ENCODE measurements at places on chromosomes 5 and 9. TPM values are rescaled to one million over a fixed set of nuclear protein-coding genes. Genes with fewer than 3 reads are reported as not detected.

Gene NR6A1
- total RNA-seq = 206 TPM

Gene PCA3
- not detected for total RNA-seq

Gene PCDHB9
- 3.2 TPM for total RNA-seq

Gene GTF2H2
- 46.2 TPM for total RNA-seq

DNA sequence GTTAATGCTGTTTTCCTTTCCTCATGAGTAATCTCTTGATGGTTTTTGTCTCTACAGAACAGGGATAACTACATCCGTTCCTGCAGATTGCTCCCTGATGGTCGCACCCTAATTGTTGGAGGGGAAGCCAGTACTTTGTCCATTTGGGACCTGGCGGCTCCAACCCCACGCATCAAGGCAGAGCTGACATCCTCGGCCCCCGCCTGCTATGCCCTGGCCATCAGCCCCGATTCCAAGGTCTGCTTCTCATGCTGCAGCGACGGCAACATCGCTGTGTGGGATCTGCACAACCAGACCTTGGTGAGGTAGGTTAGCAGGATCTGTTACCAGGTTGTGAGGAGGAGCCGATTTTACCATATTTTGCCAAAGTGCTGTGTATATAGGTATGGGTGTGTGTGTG lies 148.2 kb downstream of the TLE4 start:
- H3K4me3 ChIP-seq = no peak overlapping the region
- no peaks in the 10 kb centered on the region for H3K4me1 ChIP-seq
- no peak overlapping the region for H3K27ac ChIP-seq
- no peak for DNase-seq
- peaks cover 47% of the 10 kb centered on the region for H3K36me3 ChIP-seq
- no peaks in the 10 kb centered on the region for H3K27me3 ChIP-seq

DNA sequence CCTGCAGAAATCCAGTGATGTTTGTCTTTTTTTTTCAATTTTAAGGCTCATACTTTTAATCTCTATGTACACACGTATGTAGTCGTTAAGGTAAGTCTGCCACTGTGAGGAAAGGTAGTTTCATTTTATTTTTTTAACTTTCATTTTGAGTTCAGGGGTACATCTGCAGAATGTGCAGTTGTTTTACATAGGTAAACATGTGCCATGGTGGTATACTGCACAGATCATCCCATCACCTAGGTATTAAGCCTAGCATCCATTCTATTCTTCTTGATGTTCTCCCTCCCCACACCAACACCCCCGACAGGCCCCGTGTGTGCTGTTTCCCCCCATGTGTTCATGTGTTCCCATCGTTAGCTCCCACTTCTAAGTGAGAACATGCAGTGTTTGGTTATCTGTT lies 19.7 kb downstream of the MUSK start:
- H3K27ac ChIP-seq = no peak overlapping the region
- no peaks in the 10 kb centered on the region for H3K27me3 ChIP-seq
- H3K36me3 ChIP-seq = no peaks in the 10 kb centered on the region
- no peak for DNase-seq

GRCh38 chr9:20781092-20781491 lies 97.0 kb downstream of the FOCAD start:
- no peak overlapping the region for H3K27ac ChIP-seq
- H3K4me1 ChIP-seq = peaks cover 5% of the 10 kb centered on the region
- H3K27me3 ChIP-seq = no peaks in the 10 kb centered on the region
- no peak overlapping the region for H3K4me3 ChIP-seq
